Activated T-cell treated with anti-CD3 and anti-CD28 coated beads, Interleukin-2, amount 50 U/mL, for 4 hours (primary cell): ENCODE measurements at places on chromosomes 16 and 17. TPM values are rescaled to one million over a fixed set of nuclear protein-coding genes. Genes with fewer than 3 reads are reported as not detected.

Gene KRT39
- total RNA-seq: not detected

Gene C17orf78
- total RNA-seq: not detected

Gene NPIPA8
- 0.15 TPM for total RNA-seq

Gene MAPT
- total RNA-seq: 1.8 TPM
